ENCODE measurements at places on chromosomes 6 and 20.

GRCh38 chr6:93677264-93677965, 258.1 kb upstream of the EPHA7 start:
- DNase-seq: no peak

DNA sequence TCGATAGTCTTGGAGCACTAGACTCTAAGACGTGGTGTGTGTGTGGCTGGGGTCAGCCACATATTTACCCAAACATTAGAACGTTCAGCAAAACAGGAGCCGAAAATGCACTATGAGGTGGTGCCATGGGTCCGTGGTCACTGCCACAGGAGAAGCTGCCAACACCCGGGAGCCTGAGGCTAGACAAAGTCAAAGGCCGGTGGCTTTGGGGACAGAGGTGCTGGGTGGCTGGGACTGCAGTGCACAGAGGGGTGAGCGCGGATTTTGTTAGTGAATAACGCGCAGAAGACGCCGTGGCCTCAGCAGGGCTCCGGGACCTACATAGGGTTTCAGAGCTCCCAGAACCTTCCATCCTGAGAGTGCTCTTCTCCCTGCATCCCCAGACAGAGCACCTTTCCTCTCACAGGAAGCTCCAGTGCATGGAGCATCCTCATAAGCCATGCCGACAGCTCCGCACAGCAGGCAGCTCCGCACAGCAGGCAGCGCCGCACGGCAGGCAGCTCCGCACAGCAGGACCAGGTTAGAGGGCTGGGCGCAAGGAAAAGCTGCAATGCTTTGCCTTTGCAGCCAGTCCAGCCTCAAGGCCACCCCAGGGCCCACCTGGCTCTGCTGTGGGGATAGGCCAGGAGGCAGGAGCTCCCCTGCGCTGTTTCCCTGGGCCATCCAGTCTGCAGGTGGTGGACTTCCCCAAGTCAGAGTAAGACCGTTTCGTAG, 304.1 kb downstream of the TAF4 start:
- DNase-seq: no peak

DNA sequence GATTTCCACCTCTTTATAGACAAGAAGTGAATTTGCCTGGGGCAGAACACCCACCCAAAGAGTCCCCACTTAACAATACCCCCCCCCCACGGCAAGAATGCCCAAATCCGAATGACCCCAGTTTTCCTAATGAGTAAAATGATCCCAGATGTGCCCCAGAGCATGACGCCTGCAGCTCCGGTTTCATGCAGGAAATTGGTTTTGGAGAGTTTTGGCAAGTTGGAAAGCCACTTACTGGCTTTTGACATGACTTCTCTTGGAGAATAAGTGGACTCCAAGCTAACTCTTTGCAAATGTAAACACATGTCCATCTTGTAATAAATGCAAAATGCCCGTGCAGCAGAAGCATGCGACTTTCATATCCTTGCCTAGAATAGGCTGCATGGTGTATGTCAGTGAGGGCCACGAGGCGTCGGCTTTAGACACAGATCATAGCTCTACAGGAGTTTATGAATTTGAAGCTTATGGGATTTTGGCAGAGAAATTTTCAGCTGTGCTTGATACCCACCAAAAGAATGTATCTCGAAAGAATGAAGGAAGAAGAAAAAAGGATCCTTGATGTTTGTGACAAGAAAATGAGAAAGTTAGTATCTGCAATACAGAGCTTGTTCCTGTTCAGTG, 24.2 kb downstream of the EDN3 start:
- DNase-seq: no peak

DNA sequence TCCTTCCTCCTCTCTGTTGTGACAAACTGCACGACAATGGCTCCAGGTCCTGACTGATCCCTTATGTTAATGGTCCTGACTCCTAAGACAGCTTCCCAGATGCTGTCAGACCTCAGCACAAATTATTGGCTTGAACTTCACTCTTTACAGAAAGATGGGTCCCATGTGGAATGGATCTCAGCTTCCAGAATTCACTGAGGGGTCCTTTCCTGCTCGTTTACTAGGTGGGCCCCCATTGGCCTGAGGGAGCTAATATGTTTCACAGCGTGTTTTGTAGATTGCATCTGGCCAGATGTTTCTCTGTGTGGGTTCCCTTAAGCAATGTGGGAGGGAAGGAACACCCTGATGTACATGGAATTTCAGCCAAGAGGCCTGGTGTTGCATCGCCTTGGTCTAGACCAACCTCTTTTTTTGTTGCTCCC, 826.6 kb downstream of the MAFB start:
- no peak for DNase-seq

- no peak for DNase-seq
Observed at GRCh38 chr6:12324748-12325147, 34.6 kb downstream of the EDN1 start.

DNA sequence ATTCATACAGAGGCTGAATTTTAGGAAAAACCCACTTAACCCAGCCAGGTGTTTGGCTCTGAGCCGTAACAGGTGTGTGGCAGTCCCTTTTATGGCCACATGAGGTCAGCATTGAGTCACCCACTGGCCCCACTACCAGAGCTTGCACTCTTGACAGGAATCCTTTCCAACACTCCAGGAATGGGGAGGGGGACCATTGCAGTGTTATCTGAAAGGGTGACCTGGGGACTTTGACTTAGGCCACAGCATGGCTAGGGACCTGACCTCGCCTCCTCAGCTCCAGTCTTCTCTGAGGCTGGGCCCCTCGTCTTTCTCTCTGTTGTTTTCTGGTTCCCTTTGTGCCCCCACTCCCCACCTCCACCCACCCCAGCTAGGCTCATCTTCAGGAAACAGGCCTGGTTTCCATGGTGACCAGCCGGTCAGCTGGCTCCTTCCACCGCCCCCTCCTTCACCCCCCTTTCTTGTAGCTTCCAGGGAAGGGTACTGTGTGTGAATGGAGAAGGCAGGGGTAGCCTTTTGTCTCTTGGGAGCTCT, 2.1 kb upstream of the TMEM151B start:
- peak; percentile 69 for DNase-seq

GRCh38 chr6:70852667-70853246, 104.1 kb downstream of the B3GAT2 start:
- DNase-seq: no peak

DNA sequence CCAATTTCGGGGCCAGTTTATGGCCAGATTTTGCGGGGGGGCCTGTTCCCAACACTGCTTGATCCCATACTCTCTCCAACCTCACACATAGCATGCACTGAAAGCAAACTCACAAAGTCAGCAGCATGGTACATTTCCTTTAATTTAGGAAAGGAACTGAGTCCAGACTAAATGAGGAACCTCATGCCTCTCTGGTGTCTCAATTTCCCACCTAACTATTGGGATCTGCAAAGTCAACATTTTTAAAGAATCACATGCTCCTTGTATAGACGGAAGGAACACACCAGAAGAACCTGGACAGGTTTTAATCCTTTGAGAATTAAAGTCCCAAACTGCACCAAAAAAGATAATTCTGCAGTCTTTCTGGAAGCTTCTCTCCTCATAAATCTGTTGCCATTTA, 33.3 kb downstream of the FAM50B start:
- no peak for DNase-seq

DNA sequence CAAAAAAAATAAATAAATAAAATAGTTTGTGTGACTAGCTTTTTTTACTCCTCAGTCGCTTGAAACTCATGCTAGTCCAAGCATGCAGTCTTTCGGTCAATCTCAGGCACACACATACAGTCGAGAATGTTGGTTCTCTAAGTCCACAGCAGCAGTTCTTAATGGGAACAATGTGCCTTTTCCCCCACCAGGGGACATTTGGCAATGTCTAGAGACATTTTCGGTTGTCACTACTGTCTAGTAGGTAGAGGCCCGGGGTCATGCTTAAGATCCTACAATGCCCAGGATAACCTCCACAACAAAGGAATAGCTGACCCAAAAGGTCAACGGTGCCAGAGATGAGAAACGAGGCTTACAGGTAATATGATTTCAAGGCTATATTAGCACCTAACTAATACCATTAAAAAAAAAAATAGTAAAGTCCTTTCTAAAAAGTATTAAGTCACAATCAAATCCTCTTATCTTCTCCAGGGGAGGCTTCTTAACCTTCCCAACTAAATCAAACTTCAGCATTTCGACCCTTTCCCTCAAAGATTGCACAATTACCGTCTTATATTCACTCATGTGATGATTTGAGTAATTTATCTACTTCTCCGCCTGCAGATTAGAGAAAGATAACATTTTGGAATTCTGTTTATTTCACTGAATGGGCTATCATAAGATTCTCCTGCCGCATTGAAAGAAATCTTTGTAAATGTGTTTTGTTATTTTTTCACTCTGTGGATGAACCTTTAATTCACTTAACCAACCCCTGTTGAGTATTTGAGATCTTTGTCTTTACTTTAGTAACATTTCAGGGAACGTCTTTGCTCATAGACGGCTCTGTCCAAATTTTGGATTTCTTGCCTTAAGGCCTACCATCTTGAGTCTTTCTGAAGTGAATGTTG, 8.1 kb upstream of the SALL4 start:
- peak; percentile 69 for DNase-seq

- DNase-seq: no peak
Observed at GRCh38 chr6:56329271-56330050, 82.1 kb upstream of the COL21A1 start.

- no peak for DNase-seq
Observed at GRCh38 chr6:48100588-48100895, 10.5 kb downstream of the PTCHD4 start.

Data from COLO829 (cell line).